ENCODE measurements at places on chromosomes 1 and 21.

DNA sequence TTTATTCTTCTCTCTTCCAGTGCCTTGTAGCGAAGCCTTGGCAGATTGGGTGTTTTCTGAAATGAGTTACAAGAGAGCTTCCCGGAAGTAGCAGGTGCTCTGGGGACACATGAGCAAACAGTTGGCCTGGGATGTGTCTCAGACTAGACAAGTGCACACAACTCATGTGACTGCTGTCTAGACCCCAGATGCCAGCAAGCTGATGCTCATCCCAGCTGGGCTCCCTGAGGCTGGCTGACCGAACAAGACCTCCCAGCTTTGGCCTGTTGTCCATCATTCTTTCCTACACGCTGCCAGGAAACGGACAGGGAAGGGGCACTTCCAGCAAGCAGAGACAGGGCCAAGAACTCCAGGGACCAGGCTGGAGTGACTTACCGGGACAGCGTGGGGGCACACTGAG, 18.7 kb upstream of the CSF1 start:
- no peak for DNase-seq

DNA sequence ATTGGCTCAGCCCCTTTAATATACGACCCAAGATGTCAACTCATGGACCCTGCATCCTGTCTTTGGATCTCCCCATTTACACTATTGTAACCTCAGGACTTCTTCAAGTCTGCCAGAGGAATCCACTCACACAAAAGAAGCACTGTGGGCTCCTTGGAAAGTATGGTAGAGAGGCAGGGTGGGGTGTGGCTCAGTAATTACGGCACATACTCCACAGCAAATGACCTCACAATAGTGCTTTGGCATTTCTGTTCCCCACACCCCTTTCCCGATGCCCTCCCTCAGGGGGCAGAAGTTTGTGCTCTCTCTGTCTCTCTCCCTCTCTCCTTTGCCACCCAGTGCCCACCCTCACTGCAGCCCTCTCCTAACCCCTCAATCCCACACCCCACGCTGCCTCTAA, 27.8 kb upstream of the IFNAR2 start:
- DNase-seq = no peak

DNA sequence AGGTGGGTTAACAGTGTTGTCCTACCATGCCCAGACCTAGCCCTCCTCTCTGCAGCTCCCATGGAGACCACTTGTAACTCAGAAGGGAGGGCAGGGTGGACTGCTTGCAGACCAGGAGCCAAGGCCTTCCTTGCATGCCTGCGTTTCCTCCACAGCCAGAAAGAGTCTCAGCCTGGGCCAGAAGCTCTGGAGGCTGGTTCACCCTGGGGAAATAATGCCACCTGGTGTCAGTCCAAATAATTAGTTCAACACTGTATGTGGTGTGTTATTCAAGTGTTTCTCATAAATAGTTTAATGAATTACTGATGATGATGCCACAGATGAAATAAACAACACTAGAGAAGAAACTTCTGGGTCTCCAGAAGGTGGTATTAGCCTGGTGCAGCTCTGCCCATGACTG, 16.9 kb upstream of the VANGL1 start:
- DNase-seq = no peak

GRCh38 chr1:44135886-44136285, 5.5 kb downstream of the KLF18 start:
- DNase-seq = no peak

DNA sequence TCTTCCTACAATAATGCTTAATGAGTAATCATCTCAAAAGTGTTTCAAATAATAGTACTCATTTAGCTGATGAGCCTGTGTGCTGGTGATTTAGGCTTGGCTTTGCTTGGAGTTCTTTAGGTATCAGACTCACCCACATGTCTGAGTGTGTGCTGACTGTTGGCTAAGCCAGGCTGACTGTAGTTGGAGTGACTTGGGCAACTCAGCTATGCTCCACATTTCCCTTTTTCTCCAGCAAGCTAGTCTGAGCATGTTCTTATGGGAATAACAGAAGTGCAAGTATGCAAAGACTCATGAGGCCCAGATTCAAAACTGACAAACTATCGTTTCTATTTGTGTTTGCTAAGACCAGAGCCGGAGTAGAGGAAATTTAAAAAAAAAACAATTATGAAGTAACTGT, 99.0 kb upstream of the ADGRL4 start:
- no peak for DNase-seq

GRCh38 chr1:162087111-162087510, 17.6 kb downstream of the NOS1AP start:
- DNase-seq = no peak

DNA sequence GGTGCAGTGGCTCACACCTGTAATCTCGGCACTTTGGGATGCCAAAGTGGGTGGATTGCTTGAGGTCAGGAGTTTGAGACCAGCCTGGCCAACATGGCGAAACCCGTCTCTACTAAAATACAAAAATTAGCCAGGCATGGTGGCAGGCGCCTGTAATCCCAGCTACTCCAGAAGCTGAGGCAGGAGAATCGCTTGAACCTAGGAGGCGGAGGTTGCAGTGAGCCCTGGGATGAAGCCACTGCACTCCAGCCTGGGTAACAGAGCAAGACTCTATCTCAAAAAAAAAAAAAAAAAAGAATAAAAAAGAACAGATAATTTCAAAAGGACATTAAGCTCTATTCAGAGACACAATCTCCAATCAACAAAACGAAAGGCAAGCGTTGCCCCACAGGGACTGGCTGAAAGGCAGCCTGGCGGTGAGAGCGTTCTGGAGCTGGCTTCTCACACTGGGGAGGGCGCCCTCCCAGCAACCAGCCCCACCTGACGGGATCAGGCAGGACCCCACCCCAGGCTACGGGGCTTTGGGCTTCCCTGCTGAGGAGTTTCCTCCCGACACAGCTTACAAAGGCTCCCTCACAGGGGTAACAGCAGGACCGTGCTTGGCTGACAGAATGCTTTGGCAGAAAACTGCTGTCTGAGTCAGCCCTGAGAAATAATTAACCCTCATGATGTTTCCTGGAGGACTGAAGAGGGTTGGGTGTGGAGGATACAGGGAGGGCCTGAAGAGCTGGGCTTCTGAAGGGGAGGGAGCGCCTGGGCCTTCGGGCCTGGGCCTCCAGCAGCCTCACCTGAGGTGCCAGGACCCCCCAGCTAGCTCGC, 31.1 kb upstream of the SRP9 start:
- peak; percentile 96 for DNase-seq

DNA sequence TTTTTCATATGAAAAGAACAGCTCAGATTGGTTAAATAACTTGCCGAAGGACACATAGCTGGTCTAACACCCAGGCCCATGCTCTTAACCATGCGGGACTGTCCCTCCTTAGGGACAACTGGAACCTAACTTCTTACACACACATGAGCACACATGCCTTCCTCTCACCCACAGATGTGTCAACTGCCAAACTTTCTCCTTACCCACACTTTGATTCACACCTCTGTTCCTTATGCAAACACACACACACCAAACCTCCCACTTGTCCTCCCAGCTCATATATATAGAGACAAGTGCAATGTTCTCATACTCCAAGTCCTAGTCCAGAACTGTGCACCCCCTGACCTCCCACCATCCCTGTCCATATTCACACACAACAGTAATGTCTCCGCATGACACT, 4.3 kb downstream of the RAB25 start:
- no peak for DNase-seq

DNA sequence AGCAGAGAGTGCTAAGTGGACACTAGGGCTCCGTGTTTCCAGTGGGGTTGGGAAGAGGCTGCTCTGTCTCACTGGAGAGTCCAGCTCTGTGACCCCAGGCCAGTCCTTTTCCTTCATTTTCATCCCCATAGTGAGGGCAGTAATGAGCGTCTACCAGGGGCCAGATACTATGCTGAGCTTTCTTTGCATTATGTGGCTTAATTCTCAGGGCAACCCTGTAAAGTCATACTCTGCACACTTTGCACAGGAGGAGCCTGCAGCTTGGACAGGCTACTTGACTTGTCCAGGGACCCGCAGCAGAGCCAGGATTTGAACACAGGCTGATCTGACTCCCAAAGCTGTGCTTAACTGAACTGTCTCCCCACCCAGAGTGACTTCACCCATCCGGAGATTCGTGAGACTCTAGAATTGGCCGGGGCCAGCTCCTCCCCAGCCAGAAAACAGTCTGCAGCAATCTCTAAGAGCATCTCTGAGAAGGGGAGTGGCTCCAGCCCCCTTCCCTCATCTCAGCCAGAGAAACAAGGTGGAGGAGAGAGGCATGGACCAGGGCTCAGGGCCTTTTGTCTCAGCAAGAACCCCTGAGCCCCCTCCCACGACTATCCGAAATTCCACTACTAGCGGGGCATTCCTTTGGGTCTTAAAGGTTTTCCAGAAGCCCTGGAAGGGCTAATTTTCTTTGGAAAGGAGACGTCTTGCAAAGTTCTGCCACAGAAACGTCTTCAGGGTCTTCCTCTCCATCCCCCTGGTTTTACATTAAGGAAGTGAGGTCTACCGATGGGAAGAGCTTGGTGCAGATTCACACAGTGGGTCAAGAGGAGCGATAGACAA, 866 bp upstream of the FNDC5 start:
- no peak for DNase-seq

GRCh38 chr1:117618450-117619122, 12.7 kb downstream of the TENT5C start:
- DNase-seq = no peak

DNA sequence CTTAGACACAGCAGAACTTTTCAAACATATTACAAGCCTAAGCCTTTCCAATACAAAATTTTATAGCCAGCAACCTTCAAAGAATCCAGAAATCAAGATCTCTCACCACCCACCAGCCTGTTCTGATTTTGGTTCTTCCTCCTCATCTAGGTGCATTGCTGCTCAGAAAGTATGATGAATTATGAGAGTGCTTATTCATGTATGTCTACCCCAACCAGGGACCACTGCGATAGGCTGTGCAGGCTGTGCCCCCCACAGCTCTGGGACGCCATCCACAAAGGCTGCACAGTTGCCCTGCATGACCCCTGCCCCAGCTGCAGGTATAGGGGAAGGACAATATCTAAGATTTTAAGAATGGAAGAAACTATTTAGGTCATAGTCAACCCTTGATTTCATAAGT, 55.4 kb downstream of the WDR64 start:
- no peak for DNase-seq

DNA sequence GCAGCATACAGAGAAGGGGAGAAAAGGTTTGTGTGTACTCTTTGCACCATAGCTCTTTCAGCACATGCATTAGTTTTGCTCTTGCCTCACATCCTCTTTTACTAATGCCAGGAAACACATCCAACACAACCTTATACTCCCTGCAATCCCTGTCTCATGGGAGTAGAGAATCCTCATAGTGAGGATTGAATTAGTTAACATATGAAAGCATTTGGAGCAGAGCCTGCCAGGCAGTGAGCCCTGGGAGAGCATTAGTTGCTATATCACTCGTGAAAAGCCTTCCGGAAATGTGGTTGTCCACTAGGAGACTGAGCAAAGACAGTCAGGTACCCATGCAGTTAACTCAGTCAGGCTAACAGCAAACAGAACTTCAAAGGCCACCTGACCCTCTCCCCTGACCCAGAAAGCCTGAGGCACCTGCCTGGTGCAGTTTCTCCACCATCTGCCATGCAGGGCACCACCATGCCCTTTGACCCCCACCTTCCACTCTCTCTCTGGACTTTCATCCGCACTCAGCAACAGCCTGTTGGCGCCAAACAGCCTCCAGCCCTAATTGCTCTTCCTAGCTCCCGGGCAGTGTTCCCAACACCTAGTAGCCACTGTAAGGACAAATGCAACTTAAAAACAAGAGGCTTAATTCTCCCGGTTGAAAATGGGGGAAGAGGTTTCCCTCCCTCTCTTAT, 14.9 kb upstream of the AGT start:
- DNase-seq = no peak

- DNase-seq = no peak
These were observed 120.1 kb downstream of the BACH1 start for GRCh38 chr21:29418813-29419212.

- no peak for DNase-seq
These were observed 60.4 kb upstream of the ACOT11 start for GRCh38 chr1:54487571-54488050.

- DNase-seq = no peak
These were observed 269.9 kb downstream of the NCAM2 start for GRCh38 chr21:21268061-21268471.

DNA sequence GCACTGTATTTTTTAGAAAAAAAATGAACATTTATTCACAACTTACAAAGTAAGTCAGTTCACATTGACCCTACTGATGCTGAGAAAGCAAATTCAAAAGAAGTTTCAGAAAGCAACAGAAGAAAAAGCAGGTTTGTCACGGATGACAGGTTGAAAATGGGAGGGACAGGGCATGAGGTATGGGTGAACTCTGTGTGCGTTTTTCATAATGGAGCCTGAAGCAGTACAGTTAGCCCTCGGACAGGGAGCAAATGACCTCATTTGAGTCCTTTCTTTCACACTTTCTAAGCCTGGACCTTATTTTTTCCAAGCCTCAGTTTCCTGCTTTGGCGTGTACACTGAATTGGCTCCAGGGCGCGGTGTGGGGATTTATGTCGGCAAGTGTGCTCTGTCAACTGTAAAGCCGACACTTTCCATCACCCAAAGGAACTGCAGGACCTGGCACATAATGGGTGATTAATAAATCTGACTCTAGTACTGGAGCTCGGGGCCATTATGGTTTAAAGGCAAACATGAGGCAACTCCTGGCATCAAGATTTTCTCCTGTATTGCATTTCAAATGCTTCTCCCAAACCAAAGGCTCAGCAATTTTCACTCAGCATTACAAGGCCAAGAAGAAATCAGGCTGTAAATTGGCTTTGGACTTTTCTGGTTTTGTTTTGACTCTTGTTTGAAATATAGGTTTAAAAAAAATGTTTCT, 345.5 kb upstream of the DUSP10 start:
- no peak for DNase-seq

- no peak for DNase-seq
These were observed 78.8 kb downstream of the MRPL39 start for GRCh38 chr21:25528515-25528914.

DNA sequence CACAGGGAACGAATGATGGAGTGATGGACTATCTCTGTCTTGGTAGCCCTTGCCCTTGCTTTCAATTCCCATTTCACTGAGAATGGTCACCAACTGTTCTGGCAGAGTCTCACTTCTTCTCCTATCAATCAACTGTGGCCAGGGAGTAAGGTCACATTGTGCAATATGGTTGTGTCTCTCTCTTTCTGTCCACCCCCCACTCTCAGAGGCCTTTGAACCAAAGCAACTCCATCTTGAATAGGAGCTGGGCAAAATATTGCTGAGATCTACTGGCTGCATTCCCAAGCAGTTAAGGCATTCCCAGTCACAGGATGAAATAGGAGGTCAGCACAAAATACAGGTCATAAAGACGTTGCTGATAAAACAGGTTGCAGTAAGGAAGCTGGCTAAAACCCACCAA, 36.7 kb downstream of the NTMT2 start:
- DNase-seq = no peak

DNA sequence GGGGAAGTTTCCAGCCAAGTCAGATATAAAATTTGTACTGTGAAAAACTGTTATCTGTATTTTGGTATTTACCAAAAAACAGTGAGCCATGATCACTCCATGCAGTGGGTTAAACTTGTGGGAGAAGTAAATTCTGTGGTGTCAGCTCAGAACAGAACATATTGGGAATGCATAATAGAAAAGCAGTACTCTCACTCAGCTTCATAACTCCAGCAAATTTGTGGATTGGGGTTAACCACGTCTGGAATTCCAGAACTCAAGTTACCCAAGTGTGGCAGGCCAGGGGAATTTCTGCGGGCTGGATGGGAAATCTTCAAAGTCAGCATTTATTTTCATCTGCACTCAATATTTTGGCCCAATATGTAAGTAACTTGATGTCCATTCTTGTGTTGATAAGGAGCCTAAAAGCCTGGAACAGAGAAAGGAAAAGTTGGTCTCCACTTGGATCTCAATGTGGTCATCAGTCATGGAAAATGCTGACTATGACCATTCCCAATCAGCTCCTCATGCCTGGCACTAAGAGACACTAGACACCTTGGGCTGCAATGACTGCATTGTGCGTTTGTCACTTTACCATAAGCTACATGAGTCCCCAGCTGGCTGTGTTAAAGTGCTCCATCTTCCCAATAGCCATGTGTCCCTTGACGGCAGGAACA, 39.1 kb upstream of the ENAH start:
- no peak for DNase-seq

Data from NCI-H2081 (cell line).